ENCODE measurements at places on chromosomes 4 and X. TPM values are rescaled to one million over a fixed set of nuclear protein-coding genes. Genes with fewer than 3 reads are reported as not detected.
A peak's percentile ranks its signal among the peaks of the same experiment; 100 is the strongest.

The NR3C2 gene
- total RNA-seq: 4.2 TPM

The REELD1 gene
- total RNA-seq: 0.21 TPM

The ADAM29 gene
- total RNA-seq: not detected

- H3K4me3 ChIP-seq: peak within 1 kb of the TSS; percentile 88
- peak; percentile 88 for DNase-seq
- H3K27me3 ChIP-seq: peaks cover 5% of the 10 kb centered on the region
- H3K4me1 ChIP-seq: peaks cover 52% of the 10 kb centered on the region
Observed at GRCh38 chr4:55546756-55547465, at the start of gene CLOCK. Gene CLOCK, minus strand, starts transcription at chr4:55546909. Its CDS starts 64,124 bp downstream, at chr4:55482785.

GRCh38 chrX:2147928-2148327 lies 352.8 kb downstream of the DHRSX start:
- no peaks in the 10 kb centered on the region for H3K4me1 ChIP-seq
- H3K27me3 ChIP-seq: no peaks in the 10 kb centered on the region
- H3K36me3 ChIP-seq: peaks cover 3% of the 10 kb centered on the region
- no peak overlapping the region for H3K4me3 ChIP-seq
- DNase-seq: no peak
- no peak overlapping the region for H3K27ac ChIP-seq
